ENCODE measurements at places on chromosomes 6 and 20. TPM values are rescaled to one million over a fixed set of nuclear protein-coding genes. Genes with fewer than 3 reads are reported as not detected.

DNA sequence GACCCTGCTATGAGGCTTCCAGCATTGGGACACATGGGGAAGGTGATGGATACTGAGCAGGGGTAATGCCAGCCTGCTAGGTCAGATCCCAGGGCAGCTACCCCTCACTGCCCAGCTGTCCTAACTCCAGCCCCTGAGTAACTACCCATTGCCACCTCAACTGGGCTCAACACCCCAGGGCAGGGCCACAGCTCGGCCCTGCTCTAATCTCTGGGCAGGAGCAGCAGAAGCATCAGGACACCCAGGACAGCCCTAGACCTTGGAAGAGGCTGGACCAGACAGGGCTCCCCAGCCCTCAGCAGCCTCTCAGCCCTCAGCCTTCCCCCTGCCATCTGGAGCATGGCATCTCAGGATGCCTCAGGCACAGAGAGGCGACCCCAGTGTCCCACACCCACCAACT is 67.4 kb upstream of the TOP1 start:
- H3K4me1 ChIP-seq = no peaks in the 10 kb centered on the region
- no peak overlapping the region for H3K4me3 ChIP-seq
- no peaks in the 10 kb centered on the region for H3K27me3 ChIP-seq
- H3K36me3 ChIP-seq = no peaks in the 10 kb centered on the region

DNA sequence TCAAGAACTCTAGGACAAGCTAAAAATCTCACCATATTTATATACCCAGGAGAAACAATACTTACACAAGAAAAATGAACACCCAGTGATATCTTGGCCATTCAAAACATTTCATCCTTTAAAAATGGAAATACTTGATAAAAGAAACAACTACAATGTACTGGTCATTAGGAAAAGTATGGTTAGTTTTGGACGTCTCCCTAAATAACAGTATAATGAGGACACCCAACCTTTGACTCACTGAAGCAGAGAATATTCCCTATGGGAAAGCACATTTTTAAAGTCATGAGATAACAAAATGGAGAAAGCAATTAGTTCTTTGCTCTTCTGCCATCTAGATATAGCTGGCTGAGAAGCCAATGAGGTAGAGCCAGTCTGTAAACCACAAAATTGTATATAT is 164.4 kb downstream of the TBX18 start:
- no peaks in the 10 kb centered on the region for H3K4me1 ChIP-seq
- H3K27ac ChIP-seq = no peak overlapping the region
- H3K36me3 ChIP-seq = no peaks in the 10 kb centered on the region
- no peak for DNase-seq
- H3K27me3 ChIP-seq = no peaks in the 10 kb centered on the region

DNA sequence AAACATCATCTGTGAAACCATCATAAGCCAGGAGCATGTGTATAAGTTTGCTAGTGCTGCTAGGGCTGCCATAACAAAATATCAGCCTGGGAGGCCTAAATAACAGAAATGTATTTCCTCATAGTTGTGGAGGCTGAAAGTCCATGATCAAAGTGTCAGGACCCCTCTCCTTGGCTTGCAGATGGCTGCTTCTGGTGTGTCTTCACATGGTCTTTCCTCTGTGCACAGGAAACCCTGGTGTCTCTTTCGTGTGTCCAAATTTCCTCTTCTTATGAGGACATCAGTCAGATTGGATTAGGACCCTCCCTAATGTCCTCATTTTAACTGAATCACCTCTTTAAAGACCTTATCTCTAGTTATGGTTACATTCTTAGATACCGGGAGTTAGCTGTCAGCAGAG is 6.2 kb upstream of the CITED2 start:
- no peak overlapping the region for H3K27ac ChIP-seq
- H3K4me3 ChIP-seq = no peak overlapping the region
- no peak for DNase-seq
- H3K27me3 ChIP-seq = no peaks in the 10 kb centered on the region
- no peaks in the 10 kb centered on the region for H3K36me3 ChIP-seq
- peaks cover 16% of the 10 kb centered on the region for H3K4me1 ChIP-seq

Gene B3GALT4
- 2.0 TPM for total RNA-seq

DNA sequence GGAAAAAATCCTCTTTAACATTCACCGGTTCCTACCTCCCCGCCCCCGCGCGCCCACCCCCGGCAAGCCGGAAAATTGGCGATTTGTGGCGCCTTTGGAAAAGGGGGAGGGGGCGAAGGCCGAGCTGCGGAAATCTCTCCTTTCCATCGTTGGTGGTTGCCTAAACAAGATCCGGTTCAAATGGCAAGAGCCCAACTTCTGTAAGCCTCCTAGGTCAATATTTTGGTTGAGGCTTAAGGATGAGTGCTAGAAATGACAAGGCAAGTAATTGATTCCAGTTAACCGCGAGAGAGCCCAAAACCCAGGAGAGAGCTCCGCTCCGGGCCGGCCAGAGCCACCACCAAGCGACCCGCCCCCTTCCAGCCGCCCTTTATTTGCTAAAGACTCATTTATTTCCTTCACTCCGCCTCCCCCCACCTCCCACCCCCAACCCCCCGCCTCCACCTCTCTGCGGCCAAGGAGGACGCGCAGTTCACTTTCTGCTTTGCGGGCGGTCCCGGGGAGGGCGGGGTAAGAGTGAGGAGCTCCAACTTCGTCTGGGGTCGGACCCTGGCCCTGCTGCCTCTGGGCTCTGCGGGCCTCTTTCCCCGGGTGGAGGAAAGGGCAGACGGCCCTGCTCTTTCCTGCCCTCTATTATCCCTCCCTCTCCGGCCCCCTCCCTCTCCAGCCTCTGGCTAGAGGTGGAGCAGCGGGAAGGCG is 838 bp upstream of the NKX2-2 start:
- peak overlapping the region; percentile 31 for H3K4me3 ChIP-seq
- no peak for DNase-seq
- H3K4me1 ChIP-seq = peaks cover 19% of the 10 kb centered on the region
- H3K27me3 ChIP-seq = peaks cover 96% of the 10 kb centered on the region
- no peaks in the 10 kb centered on the region for H3K36me3 ChIP-seq

- no peak overlapping the region for H3K27ac ChIP-seq
- H3K27me3 ChIP-seq = no peaks in the 10 kb centered on the region
- no peak for DNase-seq
- no peak overlapping the region for H3K4me3 ChIP-seq
These were observed 128.3 kb upstream of the TBX18 start for GRCh38 chr6:84892671-84893070.

Gene ERVFRD-1
- not detected for total RNA-seq

DNA sequence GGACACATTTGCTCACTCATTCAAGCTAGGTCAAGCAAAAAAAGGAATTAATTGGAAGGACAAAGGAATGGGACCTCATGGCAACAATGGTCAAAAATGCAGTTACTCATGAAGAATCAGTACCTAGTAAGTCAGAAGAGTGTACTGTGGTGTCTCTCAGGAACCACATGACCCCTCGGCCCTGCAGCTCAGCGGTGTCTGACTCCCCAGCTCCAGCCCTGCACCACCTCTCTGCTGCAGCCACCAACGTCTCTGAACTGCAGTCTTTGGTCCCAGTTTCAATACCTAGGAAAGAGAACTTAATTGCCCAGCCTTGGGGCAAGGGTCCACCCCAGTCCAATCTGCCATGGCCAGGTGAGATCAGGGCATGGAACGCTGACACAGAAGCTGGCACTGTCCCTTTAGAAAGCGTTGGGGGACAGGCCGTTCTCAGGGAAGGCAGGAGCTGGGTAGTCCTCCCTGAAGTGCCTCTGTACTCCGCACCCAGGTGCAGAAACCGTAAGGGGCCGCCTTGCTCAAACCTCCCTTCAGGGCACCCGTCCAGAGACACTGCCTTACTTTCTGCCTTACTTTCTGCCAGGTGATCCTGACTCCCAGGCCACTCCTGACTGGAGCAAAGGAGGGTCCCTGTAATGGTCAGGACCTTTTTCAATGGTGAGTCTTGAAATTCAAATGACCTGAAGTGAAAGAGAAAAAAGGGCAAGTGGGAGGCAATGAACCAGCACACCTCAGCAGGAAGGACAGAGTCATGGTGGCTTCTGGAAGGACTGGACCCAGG is 13.2 kb upstream of the NELFCD start:
- H3K27me3 ChIP-seq = no peaks in the 10 kb centered on the region
- peaks cover 4% of the 10 kb centered on the region for H3K4me1 ChIP-seq
- H3K4me3 ChIP-seq = no peak overlapping the region
- no peak overlapping the region for H3K27ac ChIP-seq
- peaks cover 3% of the 10 kb centered on the region for H3K36me3 ChIP-seq

Gene PRDM13
- 0.14 TPM for total RNA-seq

Gene NFS1
- total RNA-seq = 19.4 TPM

DNA sequence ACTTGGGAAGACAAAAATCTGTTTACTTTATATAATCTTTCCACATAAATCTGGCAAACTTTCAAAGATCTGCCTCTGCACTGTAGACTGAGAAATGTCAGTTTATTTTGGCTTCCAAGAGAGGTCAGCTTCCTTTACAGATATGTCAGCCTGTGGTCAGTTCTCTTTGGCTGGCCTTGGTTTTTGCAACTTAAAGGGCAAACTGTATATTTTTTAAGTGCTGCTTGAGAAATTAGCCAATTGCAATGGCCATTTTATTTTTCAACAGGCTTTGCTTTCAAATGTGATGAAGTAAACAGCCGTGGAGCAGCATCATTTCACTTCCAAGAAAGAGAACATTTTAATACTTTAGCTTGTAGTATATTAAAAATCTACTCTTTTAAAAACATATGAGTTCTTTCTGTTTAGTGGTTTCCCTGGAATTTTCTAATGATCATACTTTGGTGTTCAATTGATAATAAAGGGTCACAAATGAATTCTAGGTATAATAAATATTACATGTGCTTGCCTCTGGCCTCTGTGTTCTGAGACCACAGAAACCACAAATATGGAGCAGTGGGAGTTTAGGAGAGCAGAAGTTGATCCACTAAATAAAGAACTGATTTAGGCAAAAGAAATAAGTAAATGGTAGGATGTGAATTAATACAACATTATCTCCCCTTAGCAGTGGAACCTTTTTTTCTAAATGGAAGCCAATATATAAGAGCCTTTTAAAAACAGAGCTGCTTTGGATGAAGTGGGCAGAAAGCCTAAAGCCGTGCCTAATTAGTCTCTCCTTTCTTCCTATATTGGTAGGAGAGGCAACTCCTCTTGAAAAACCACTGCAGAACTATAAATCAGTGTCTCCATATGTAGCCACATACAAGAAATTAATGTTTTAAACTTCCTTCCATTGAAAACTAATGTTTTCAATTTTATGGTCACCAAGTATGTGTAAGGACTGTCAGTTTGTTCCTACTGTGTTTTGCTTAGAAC is 16.2 kb downstream of the ADGRB3 start:
- H3K27ac ChIP-seq = no peak overlapping the region
- no peak for DNase-seq
- peaks cover 4% of the 10 kb centered on the region for H3K4me1 ChIP-seq
- no peaks in the 10 kb centered on the region for H3K27me3 ChIP-seq
- no peak overlapping the region for H3K4me3 ChIP-seq

- peaks cover 22% of the 10 kb centered on the region for H3K4me1 ChIP-seq
- no peaks in the 10 kb centered on the region for H3K27me3 ChIP-seq
- peak overlapping the region; percentile 63 for H3K4me3 ChIP-seq
- no peak for DNase-seq
- H3K27ac ChIP-seq = no peak overlapping the region
These were observed 2.5 kb upstream of the SRSF12 start for GRCh38 chr6:89120371-89120770.

DNA sequence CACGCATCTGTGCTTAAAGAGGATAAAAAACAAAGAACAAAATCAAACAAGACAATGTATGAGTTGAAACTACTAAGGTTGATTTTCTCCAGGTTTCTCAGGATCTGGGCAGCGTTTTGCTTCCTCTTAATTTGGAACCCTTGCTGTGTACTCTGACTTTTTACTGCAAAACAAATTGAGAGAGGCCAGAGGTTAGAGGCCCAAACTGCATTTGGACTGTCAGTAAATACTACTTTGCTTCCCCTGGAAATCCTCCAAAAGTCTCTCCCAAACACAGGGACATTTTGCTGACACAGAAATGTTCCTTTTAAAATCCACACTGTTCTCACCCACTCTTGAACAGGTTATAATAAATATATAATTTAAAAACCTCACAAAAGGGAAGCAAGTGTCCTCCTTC is 1.1 kb downstream of the ARG1 start:
- peaks cover 3% of the 10 kb centered on the region for H3K4me1 ChIP-seq
- DNase-seq = no peak
- no peak overlapping the region for H3K4me3 ChIP-seq
- H3K27ac ChIP-seq = no peak overlapping the region

DNA sequence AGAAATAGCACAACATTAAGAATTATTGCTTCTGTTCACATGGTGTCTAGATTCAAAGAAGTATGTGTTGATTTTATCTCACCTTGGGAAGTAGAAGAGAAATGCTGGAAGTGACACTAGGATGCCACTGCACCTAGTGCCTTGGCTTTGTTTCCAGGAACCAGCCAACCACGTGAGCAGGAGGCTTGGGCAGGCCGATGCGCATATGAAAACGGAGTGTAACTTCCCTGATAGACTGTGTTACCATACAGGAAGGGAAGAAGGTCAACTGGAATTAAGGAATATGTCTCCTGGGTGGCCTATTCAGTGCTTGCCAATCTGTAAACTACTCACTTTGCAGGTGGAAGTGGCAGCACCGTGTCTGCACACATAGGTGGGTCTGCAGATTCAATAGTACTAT is 28.1 kb downstream of the TUBB2B start:
- H3K4me1 ChIP-seq = no peaks in the 10 kb centered on the region
- H3K27me3 ChIP-seq = no peaks in the 10 kb centered on the region
- peaks cover 2% of the 10 kb centered on the region for H3K36me3 ChIP-seq
- DNase-seq = no peak
- no peak overlapping the region for H3K27ac ChIP-seq

DNA sequence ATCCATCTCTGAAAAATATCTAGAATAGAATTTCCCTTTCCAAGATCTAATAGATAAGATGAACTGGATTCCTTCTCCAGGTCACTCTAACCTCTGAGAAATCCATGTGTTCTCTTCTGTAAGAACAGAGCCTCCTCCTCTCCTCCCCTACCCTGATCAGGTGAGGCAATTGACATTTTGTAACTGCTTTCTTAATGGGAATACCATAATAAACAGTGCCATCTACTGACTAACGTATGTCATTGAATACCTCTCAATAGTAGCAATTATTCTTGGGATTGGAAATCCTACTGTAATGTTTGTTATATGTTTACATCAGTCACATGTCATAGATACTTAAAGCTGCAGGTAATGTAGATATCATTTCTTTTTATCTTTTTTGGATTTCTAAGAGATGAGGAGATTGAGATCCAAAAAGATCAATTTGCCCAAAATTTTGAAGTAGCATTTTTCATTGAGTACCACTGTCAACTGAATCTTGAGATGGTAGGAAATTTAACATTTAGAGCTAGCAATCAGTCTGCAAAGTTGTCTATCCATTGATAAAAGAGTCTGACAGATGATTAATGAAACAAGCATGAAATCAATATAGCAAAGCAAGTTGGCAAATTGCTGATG is 365.8 kb upstream of the HSF2 start:
- no peaks in the 10 kb centered on the region for H3K4me1 ChIP-seq
- H3K27ac ChIP-seq = no peak overlapping the region

GRCh38 chr20:40726776-40727175 is 37.7 kb upstream of the MAFB start:
- peaks cover 2% of the 10 kb centered on the region for H3K36me3 ChIP-seq
- no peaks in the 10 kb centered on the region for H3K4me1 ChIP-seq
- H3K4me3 ChIP-seq = no peak overlapping the region
- DNase-seq = no peak

All from neural crest cell (in vitro differentiated cells).